ENCODE measurements at places on chromosomes 6 and 20.

GRCh38 chr6:158803733-158804143, 15.4 kb downstream of the EZR start:
- DNase-seq, result peak; percentile 26

GRCh38 chr6:129498541-129498940, 211.4 kb downstream of the ARHGAP18 start:
- no peak for DNase-seq

- no peak for DNase-seq
These were observed 93.8 kb downstream of the RIN2 start for GRCh38 chr20:19851861-19852260.

DNA sequence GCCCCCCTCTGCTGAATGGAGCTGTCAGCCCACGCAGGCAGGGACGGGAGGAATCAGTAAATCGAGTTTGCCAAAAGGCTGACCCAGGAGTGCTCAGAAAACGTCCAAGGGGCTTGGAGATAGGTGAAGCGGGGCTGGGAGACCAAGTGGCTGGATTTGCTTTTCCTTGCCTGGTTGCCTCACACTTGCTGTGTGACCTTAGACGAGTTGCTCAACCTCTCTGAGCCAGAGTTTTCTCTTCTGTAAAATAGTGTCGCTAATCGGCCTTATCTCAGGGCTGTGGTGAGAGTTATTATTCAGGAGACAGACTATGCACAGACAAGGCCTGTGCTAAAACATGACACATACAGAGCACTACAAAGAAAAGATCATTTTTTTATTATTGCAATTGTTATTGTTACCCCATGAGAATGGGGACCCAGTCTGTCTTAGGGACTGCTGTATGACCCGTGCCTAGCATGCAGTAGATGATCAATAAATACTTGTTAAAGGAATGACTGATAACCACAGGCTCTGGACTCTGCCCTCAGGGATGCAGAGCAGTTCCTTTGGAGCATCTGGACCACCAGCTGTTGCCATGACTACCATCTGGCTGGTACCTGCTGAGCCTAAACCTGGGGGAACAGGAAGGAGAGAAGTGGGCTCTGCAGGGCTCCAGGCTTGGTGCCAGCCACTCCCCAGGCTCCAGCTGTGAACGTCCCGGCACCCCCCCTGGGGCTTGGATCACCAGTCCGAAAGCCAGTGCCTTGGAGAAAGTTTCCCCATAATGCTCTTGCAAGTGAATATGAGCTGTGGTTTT, 901 bp downstream of the KCNK15 start:
- DNase-seq, result no peak

GRCh38 chr6:88143421-88144157, 22.6 kb downstream of the CNR1 start:
- peak; percentile 6 for DNase-seq

- DNase-seq, result no peak
These were observed 291.9 kb upstream of the PRDM1 start for GRCh38 chr6:105794239-105794638.

DNA sequence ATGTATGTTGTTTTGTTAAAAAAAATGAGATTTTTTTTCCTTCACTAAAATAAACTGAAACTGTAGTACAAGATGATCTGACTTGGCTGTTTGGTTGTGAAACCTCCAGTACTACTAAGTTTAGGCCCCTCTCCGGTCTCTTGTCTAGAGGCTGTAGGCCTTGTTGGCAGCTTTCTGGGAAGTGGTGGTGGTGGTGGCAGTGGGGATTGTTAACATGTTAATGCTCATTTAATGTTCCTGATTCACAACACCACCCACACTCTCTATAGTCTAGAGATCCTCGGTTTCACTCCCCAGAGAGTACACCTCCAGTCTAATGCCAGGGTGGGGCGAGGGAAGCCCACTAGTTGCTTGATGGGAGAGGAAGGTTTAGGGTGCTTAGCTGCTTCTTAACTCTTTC, 24.1 kb downstream of the STK4 start:
- DNase-seq, result no peak

DNA sequence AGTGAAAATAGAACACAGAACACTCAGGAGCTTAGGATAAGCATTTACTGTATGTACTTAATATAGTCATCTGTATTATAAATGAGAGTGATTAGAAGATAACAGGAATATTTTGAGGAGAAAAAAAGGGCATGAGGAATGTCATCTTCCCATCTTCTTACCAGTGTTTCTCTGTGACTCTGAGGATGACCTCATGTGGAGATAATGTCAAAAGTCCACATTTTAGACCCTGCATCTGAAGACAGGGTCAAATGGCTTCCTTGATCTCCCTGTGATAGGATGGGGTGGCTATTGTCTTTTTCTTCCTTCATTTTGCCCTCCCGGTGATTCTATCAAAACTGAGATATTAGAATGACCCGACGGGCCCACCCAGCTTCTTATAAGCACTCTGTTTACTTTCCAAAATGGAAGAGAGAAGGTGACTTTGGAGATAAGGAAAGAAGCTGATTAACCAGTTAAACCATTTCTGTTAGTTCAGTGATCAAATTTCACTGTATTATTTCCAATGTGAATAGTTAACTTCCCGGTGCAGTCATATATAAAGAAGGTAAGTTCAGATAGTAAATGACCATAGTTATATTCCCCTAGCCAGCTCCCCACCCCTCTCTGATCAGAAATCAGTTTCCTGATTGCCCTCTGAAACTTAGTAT, 115.7 kb upstream of the SALL4 start:
- DNase-seq, result no peak

DNA sequence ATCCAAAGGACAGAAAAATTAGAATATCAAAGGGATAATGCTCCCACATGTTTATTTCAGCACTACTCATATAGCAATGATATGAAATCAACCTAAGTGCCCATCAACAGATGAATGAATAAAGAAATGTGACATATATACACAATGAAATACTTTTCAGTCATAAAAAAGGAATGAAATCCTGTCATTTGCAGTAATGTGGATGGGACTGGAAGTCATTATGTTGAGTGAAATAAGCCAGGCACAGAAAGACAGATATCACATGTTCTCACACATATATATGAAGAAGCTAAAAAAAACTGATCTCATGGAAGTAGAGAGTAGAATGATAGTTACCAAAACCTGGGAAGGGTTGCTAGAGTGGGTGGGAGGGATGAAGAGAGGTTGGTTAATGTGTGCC, 135.7 kb downstream of the IBTK start:
- DNase-seq, result no peak

DNA sequence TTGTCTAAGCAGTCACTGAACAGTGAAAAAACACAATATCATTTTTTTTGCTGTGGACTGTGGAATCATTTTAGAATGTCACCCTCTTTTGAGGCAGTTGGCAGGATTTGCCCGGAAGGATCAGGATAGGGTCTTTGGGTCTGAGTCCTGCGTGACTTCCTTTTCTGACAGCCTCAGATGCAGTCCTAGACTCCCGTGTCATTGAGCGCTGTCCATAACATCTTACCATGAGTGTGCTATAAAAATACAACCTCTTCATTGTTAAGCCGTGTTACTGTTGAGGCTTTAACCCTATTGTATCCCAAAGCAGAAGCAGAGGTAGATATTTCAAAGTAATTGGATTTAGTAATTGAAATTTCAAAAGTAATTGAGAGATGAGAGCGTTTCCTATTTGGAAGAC, 30.6 kb downstream of the ARID1B start:
- peak; percentile 65 for DNase-seq

- DNase-seq, result no peak
These were observed 656 bp downstream of the RTEL1 start for GRCh38 chr20:63658749-63659187.

DNA sequence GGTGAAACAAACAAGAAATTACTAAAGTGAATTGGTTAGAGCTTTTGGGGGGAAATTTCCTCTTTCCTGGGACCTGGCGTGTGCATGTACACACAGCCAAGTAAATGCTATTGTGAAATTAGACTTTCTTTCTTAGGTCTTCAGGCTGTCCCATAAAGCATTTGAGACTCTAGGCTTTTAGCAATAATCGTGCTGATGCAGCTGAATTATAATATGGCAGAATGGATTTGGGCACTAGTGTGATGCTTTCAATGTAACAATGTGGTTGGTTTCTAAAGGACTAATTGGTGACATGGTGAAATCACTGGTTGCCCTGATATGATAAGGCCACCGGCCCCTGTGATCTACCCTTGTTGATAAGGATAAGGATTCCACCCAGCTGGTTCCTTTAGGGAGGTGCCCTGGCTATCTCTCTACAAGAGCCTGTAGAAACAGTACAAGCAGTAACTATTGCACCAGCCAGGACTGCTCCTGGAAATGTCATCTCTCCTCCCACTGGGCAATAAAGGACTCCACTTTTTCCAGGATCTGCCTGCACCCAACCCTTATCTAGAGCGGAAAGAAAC, 164.1 kb downstream of the TFAP2A start:
- no peak for DNase-seq

GRCh38 chr6:13703496-13703895, 8.1 kb downstream of the RANBP9 start:
- no peak for DNase-seq

DNA sequence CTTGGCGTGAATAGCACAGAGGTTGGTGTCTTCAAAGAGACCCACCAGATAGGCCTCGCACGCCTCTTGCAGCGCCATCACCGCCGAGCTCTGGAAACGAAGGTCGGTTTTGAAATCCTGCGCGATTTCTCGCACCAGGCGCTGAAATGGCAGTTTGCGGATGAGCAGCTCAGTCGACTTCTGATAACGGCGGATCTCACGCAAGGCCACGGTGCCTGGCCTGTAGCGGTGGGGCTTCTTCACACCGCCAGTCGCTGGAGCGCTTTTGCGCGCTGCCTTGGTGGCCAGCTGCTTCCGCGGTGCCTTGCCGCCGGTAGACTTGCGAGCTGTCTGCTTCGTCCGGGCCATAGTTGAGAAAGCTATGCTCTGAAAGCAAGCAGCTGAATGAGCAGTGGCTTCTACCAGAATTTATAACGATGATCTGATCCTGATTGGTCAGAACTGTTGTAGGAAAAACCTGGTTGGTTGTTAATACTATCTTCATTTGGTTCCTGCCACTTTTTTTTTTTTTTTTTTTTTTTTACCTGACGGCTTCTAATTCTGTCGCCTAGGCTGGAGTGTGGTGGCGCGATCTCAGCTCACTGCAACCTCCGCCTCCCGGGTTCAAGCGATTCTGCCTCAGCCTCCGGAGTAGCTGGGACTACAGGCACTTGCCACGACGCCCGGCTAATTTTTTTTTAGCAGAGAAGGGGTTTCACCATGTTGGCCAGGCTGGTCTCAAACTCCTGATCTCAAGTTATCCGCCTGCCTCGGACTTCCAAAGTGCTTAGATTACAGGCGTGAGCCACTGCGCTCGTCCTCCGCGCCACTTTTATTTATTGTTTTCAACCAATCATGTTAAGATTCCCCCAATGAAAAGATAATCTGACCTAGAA, 21.5 kb downstream of the OR2B2 start:
- DNase-seq, result no peak

DNA sequence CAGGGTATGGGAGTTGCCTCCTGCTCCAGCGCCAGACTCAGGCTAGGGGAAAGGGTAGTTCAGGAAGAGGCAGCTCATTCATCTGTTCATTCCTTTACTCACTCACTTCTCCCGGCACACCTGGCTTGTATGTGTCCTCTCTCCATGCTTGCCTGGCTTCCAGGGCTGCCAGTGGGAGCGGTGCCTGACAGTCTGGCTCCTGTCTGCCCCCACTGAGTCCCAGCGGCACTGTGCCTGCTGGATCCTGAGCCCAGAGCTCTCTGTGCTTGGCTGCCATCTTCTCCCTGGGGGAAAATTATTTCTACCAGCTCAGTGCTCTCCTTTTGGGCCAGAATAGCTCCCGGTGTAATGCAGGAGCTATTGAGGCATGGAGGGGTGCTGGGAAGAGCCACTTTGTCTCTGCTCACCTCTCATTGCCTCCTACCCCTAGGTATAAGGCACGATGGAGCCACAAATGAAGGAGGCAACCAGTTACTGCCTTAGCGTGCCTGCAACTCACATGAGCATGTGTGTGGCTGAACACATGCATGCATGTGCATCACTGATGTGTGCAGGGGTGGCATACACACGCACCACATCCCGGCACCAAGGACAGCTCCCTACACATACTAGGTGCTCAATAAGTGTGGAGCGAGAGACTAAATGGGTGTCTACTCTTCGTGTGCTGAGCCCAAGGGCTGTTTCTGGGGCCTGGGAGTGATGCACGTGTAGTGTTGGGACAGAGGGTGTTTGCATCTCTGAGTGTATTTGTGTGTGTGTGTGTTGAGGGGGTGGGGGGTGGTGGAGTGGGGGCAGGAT, 46.6 kb downstream of the CDH22 start:
- no peak for DNase-seq

DNA sequence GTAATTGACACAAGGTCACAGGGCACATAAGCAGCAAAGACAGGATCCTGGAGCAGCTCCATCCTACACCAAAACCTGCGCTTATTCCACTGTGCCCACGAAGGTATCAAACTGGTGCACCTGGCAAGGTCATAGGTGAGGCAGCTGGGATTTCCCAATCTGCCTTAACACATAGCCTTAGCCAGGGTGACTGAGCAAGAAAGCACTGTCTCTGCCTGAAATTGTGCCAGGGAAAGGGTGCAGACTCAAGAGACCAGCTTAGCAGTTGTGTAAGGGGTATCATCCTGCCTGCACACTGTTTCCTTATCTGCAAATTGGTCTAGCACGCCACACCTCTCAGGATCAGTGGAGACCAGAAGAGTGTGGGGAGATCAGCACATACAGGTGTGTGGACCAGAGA, 82.8 kb downstream of the MAFB start:
- DNase-seq, result no peak

DNA sequence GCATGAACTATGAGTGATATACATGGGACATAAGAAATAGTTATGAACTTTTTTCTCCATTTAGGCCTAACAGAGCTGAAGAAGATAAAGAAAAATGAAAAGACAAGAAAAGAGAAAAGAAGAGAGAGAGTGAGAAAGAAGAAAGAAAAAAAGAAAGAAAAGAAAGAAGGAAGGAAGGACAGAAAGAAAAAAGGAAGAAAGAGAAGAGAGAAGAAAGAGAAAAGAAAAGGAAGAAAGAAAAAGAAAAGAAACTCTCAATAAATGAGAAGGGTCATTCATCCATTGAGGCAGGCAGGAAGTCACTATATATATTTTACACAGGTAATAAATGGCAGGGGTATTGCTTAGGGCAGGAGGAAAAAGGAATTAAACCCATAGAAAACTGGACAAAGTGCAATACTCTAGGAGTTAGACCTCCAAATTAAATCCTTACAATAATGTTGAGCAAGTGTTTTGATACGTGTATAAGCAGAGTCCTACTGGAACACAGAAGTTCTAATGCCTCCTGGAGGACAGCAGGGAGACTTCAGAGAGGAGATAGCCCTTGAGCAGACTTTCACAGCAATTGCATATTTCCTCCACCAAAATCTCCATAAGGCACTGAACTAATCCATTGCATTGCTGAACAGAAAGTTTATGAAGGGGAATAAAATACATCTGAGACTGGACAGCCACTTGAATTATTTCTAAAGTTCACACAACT, 86.4 kb upstream of the TENT5A start:
- peak; percentile 54 for DNase-seq

GRCh38 chr6:4977468-4977867, 26.4 kb downstream of the RPP40 start:
- DNase-seq, result no peak

- DNase-seq, result no peak
These were observed 276.3 kb downstream of the ADGRB3 start for GRCh38 chr6:68911334-68911733.

- DNase-seq, result no peak
These were observed 28.2 kb downstream of the ISM1 start for GRCh38 chr20:13249118-13249797.

- DNase-seq, result no peak
These were observed 116.9 kb downstream of the UTRN start for GRCh38 chr6:144401736-144402733.

GRCh38 chr20:34260208-34260942, 19.2 kb downstream of the ASIP start:
- DNase-seq, result no peak

- DNase-seq, result no peak
These were observed 269.5 kb upstream of the HSF2 start for GRCh38 chr6:122130026-122130348.

GRCh38 chr6:167569879-167570278, 245.0 kb downstream of the TTLL2 start:
- DNase-seq, result no peak

All from SK-MEL-5 (cell line).